ENCODE measurements at places on chromosomes 4 and X.

DNA sequence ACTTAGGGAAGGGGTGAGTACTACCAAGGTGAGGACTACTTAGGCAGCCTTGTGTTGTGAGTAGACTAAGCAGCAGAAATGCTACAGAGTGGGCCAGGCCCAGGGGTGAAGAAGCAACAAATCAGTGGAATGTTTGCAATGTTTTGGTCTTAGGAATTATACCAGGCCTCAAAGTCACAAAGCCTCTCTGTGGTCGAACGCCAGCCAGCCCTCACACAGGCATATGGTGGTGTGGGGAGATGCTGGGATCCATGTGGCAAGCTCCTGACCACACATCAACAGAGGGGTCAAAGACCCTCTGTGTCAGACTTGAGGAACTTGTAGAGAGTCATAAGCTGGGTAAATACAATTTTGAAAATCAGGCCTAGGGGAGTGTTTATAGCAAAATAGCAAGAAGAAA is 153.8 kb upstream of the KLF3 start:
- no peak for DNase-seq

DNA sequence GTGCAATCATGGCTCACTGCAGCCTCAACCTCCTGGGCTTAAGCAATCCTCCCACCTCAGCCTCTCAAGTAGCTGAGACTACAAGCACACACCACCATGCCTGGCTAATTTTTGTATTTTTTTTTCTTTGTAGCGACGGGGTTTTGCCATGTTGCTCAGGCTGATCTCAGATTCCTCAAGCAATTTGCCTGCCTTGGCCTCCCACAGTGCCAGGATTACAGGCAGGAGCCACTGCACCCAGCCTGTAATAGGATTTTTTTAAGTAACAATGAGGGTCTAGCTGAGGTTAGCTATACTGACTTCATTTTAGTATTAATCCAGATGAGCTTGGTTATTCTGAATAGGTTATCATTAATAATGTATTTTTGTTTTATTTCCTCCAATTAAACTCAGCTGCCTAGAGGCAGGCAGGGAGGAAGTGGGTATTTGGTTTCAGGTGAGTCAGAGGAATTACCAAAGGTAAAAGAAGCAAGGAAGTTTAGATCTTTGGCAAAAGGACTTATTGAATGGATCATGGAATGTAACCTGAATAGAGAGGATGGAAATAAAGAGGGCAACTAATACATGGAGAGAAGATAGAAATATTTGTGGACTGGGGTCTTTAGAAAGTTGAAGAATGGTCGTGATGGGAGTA is 1023.3 kb upstream of the TENM3 start:
- no peak for DNase-seq

GRCh38 chrX:25012793-25013631 is 2.8 kb downstream of the ARX start:
- no peak for DNase-seq

- no peak for DNase-seq
Observed at GRCh38 chr4:150244600-150244999, 166.4 kb downstream of the DCLK2 start.

GRCh38 chrX:68345025-68345424 is 88.3 kb downstream of the OPHN1 start:
- no peak for DNase-seq

GRCh38 chr4:37717576-37717975 is 31.4 kb upstream of the RELL1 start:
- DNase-seq: no peak

GRCh38 chr4:84022564-84022963 is 476.5 kb downstream of the NKX6-1 start:
- DNase-seq: peak; percentile 9

GRCh38 chr4:55386840-55387239 is 8.9 kb upstream of the TMEM165 start:
- DNase-seq: no peak

- DNase-seq: peak; percentile 32
Observed at GRCh38 chr4:106268786-106269185, 47.2 kb downstream of the TBCK start.

DNA sequence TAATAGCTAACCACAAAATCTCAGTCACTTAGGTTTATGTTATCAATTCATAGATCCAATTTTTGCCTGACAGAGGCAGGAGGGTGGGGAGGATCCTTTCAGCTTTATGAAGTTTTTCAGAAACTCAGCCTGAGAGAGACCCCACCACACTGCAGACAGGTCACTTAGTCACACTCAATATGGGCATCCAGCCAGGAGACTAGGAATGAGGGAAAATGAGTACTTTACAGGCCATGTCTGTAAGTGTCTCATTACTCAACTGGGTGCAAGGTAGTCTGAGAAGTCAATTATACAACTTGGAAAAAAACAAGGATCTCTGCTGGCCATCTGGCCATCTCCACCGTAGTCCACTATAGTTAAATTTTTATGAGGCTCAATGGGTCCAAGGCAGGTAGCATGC is 365.9 kb downstream of the INPP4B start:
- DNase-seq: peak; percentile 11

GRCh38 chr4:151409470-151410313 is 716 bp downstream of the FHIP1A start:
- DNase-seq: peak; percentile 32

DNA sequence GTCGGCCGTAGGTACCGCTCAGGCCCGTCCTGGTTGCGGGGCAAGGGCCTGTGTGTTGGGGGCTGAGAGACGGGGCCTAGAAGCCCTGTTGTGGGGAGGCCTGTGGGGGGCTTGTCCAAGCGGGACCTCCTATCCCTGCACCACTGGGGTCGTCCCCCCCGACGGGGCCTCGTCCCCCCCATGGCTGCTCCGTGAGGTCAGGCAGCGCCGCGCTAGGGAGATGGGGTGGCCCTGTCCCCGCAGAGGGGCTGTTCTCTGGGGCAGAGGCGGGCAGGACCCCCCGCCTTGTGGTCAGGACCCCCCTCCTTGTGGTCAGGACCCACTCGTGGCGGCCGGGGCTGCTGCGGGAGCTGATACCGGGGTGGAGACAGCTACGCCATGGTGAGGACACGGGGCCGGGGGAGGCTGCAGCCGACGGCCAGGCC is 12.1 kb upstream of the GTPBP6 start:
- DNase-seq: no peak

GRCh38 chr4:76965866-76966579 is 16.5 kb downstream of the SEPTIN11 start:
- DNase-seq: no peak

DNA sequence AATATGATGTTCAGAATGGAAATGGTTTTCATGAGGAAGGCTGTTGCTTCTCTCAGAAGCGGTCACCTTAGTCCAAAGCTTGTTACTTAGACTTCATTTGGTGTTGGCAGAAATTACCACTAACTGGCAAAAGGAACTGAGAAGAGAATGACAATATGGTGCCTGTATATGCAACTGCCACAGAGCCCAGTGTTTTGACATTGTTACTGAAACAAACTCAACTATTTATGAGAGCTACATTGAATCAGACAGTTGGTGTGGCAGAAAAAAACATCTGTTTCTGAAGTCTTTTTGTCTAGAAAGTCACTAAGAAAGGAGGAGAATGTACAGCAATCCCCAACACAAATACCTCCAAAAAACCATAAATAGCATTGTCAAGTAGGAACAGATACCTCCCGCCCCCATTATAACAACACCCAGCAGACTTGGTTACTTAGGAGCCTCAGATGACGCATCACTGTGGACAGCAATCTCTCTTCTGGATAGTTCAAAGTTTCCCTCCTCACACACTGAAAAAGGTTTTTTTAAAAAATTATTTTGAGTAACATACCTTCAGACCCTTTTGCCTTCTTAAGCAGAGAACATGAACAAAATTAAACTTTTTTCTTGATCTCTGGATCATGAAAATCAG is 92.2 kb downstream of the MAML3 start:
- DNase-seq: no peak

DNA sequence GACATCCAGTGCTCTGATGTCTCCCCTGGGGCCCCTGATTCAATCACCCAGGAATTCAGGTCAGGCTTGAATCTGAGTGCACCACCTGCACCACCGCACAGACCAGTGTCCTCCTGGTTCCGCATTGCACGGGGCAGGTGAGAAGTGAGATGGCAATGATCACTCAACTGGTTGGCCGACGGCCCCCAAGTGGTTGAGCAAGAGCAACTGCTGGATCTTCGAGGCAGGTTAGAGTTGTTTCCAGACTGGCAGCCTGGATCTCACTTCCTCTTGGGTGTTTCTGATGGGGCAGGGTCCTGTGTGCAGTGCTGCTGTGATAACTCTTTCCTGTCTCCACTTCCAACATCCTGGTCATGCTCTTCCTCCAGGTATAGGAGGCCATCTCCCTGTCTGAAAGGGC is 50.4 kb downstream of the C4orf50 start:
- no peak for DNase-seq

DNA sequence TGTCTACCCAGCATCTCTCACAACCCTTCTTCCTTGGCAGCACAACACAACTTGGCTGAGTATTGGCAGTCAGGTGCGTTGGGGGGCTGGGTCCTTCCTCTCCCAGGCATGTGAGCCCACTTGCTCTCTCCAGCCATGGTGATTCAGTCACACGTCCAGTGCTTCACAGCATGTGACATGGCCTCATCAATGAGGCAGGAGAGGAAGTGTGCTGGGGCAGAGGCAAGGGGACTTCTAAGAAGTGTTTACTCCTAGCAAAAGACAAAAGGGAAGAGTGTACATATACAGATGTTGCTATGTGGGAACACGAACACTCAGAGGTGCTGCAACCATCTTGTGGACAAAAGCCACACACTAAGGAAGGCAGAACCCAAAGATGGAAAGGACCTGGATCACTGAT is 380.8 kb downstream of the FBXW7 start:
- no peak for DNase-seq

DNA sequence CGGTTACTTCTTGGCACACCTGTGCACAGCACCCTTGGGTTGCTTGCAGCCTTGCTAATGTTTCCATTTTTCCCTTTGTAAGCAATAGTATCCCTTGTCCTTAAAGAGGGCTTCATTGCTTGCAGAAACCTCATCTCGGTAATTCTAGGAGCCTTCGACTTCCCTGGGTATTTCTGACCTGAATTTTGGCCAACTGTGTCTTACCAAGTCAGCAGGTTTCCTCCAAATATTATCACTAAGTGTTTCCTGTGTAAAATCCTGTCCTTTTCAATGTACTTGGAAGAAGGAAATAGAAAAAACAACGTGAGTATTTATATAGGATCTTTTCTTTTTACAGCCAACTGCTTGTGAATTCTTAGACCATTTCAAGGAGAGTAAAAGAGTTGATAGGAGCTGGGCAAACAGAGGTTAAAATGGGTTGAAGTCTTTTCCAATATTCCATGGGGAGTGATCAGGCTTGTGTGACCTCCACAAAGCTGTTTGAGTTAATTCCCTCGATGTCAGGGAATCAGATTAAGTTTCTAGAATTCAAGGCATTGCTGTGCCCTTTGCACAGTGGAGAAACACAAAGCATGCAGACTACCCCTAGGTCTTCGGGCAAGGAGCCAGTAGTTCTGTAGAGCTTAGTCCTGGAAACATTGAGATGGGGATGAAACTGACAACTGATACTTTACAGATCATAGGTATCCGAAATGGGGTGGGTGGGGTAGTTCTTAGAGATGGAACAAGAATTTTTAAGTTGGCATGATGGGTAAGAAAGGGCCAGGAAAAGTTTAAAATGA is 209.9 kb downstream of the CPE start:
- no peak for DNase-seq

- no peak for DNase-seq
Observed at GRCh38 chr4:20916106-20916505, 215.8 kb downstream of the PACRGL start.

- DNase-seq: no peak
Observed at GRCh38 chr4:147381749-147382148, 99.1 kb upstream of the EDNRA start.

DNA sequence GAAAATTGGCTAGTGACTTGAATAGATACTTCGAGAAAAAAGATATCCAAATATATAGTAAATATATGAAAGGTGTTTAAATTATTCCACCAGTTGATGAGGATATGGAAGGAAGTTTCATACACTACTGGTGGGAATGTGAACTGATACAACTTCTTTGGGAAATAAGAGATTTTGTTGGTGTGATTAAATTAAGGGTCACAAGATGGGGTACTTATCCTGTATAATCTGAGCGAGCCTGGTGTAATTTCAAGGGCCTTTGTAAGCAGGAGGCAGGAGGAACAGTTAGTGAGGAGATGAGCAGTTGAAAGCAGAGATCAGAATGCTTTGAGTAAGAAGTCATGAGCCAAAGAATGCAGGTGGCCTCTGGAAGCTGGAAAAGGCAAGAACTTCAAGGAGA is 192.2 kb downstream of the KCTD8 start:
- DNase-seq: no peak

DNA sequence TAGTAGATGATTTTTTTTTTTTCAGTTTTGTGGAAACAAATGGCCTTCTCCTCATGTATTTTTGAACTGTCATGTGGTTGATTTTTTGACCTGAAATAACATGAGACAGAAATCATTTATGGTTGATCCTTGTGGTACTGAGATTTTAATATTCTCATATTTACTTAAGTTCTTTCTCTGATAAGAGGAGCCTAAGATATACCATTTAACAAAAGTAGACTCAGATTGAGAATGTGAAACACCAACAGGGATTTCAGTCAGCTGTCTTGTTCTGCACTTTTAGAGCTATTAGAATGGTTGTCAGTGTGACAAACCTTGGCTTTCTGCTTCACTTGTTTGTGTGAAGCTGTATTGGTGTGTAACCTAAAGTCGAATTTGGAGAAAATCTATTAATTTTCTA is 575.7 kb downstream of the SPOCK3 start:
- DNase-seq: no peak

DNA sequence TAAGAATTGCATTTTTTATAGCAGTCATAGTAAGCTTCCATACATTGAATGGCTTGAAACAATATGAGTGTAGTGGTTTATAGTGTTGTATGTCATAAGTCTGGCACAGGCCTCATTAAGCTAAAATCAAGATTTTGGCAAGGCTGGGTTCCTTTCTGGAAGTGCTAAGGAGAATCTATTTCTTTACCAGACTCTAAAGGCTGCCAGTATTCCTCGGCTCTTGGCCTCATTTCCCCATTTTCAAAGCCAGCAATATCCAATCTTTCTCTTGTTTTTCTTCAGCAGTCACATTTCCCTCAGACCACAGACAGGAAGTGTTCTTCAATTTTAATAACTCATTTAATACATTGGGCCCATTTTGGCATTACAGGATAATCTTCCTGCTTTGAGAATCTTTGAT is 1155.5 kb upstream of the PABPC4L start:
- no peak for DNase-seq

- DNase-seq: no peak
Observed at GRCh38 chr4:123183308-123183707, 213.3 kb upstream of the SPRY1 start.

DNA sequence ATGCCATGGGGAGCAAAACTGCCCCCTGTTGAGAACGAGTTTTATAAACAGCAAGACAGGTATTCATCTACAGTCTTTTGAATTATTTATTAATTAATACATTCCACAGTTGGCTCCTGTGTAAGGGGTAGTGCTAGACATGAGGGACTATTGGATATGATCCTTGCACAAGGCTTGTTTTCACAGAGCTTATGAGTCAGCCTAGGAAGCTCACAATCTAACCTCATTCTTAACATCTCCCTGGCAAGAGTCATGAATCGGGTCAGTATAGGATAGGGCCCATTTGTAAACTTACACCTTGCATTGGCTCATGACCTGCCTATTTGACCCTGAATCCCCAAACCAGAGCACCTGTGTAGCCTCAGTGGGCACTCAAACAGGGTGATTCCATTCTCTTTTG is 209.1 kb upstream of the HCCS start:
- DNase-seq: peak; percentile 51

- DNase-seq: no peak
Observed at GRCh38 chrX:144334577-144334976, 450.7 kb downstream of the UBE2NL start.

- DNase-seq: no peak
Observed at GRCh38 chr4:120561648-120562047, 360.9 kb downstream of the PRDM5 start.

GRCh38 chr4:52657618-52658501 is 1.2 kb downstream of the USP46 start:
- peak; percentile 60 for DNase-seq
